ENCODE measurements at places on chromosomes 11 and 22.

DNA sequence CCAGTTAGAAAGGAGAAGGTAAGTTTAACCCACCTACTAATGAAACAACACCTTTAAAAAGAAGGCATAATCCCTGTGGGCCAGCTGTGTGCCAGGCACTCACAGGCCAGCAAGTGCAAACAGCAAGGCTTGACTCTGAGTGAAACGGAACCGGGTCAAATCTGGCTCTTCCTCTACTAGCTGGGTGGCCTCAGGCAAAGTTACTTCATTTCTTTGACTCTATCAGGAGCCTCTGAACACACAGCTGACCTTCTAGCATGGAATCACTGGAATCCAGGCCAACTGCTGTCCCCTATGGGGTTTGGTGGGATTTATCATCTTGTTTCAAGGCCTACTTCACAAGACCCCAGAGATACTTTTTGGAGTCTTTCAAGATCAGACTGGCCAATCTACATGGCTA lies 3.3 kb downstream of the RAB38 start:
- no peak for DNase-seq

- no peak for DNase-seq
These were observed 11.2 kb upstream of the ACR start for GRCh38 chr22:50726643-50727340.

GRCh38 chr11:118547132-118547531 lies 16.1 kb downstream of the TMEM25 start:
- DNase-seq: no peak

- DNase-seq: no peak
These were observed 26.9 kb downstream of the CD82 start for GRCh38 chr11:44592125-44592940.

- no peak for DNase-seq
These were observed 32.4 kb downstream of the MCAM start for GRCh38 chr11:119284344-119285157.

GRCh38 chr11:121964591-121964990 lies 151.4 kb downstream of the BLID start:
- no peak for DNase-seq
